GDM1 (cell line): ENCODE measurements at places on chromosomes 2 and 18.

- no peak for DNase-seq
Measured at GRCh38 chr2:216139884-216140283, 30.7 kb downstream of the XRCC5 start.

DNA sequence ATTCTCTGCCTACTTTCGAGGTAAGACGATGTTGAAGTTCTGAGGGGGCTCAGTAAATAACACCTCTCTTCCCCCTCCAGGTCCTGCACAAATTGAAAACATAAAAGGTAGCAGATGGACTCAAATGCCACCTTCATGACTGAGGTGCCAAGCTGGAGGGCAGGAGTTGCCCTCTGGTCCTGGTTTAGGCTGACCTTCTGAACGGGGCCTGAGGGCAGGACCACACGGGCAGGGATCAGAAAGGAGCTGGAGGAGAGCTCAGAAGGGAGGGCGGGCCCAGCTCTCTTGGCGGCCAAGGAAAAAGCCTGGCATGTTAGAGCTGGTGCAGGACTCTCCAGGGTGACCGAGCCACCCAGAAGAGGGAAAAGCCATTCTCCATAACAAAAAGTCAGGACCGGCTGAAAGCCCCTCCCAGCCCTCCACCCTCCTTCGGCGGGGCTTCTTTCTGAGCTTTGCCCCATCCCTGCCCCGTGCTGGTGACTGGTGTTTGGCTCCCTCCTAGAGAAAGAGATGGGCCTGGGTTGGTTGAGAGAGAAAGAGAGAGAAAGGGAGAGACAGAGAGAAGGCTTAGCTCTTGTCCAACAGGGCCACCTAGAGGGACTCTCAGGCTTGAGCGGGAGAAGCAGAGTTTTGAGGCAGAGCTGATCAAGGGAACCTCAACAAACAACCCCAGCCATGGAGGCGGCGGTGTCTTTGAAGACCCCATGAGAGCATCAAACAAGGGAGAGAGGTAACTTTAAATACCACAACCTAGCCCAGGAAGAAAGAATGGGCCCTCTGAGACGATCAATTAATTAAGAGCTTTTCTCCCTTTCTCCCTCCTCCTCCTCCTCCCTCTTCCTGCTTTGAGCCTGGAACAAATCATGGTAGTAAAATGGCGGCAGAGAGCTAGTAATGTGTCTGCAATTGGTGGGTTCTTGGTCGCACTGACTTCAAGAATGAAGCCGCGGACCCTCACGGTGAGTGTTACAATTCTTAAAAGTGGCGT lies 50.8 kb downstream of the WIPF1 start:
- DNase-seq: no peak

- DNase-seq: no peak
Measured at GRCh38 chr18:47604021-47604420, 326.4 kb downstream of the SMAD2 start.

- no peak for DNase-seq
Measured at GRCh38 chr2:86482034-86482433, 40.9 kb downstream of the KDM3A start.

DNA sequence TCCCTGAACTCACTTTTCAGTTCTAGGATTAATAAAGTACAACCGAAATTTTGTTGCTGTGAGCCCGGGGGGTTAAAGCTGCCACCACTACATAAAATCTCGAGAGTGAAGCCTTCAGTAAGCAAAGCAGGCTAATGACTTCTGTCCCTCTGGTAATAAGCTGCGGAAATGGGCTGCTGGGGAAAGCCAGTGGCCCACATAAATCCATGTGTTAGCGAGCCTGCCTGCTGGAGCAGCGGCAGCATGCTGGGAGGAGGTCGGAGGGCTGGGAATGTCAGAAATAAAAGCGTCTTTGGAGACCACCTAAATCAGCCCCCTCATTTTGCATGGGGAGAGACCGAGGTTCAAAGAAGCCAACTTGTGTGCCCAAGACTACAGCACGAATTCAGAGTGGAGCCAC lies 371.7 kb downstream of the TNS1 start:
- no peak for DNase-seq

- DNase-seq: no peak
Measured at GRCh38 chr18:58967751-58968254, 103.1 kb downstream of the ZNF532 start.

DNA sequence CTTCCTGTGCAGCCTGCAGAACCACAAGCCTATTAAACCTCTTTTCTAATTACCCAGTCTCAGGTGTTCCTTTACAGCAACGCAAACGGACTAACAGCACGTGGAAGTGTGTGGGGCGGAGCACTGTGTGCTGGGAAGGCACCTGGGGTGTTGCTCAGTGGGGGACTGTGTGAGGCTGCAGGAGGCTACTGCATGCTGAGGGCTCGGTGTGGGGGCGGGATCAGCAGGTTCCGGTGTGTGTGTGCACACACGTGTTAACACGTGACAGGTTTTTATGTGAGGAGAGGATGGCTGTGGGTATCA lies 58.9 kb downstream of the ANKMY1 start:
- DNase-seq: no peak

DNA sequence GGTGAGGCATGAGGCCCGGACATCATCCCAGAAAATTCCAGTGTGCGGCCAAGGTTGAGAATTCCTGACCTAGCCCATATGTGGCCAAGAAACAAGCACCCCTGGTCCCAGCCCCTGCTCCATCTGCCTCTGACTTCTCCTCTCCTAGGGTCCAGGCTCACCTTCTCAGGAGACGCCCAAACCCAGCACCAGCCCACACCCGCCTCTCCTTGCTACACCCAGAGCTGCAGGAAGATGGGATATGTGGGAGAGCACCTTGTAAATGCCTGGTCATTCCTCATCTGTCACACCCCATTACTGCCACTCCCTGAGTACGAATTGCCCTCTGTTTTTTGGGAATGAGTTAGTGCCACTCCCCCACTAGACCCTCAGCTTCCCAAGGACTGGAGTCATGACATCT lies 7.3 kb upstream of the ATP6V1B1 start:
- DNase-seq: no peak

- DNase-seq: no peak
Measured at GRCh38 chr2:225764346-225764745, 364.8 kb downstream of the NYAP2 start.

- no peak for DNase-seq
Measured at GRCh38 chr18:34031810-34032209, 192.9 kb downstream of the NOL4 start.

DNA sequence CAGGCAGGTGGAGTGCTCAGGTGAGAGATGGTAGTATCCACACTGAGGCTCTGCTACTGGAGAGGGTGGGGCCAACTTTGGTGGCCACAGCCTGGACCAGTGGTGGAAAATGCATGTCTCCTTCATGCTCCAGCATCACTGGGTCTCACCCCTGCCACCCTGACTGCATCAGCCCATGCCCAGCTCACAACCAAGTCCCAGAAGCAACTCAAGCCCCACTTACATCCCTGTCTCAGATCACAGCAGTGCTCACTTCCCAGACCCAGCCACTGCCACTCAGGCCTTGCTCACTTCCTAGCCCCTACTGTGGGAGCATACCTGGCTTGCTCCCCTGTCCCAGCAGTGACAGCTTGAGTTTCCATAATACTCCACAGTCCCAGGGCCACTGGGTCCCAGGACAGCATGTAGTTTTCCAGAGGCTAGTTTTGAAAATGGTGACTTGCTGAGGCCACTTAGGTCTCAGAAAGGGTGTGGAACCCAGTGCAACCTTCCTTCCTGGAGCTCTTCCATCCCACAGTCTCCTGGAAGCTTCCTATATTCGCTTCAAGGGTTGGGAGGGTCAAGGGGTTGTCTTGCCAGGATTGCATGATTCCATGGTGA lies 58.8 kb downstream of the GPC1 start:
- no peak for DNase-seq

- DNase-seq: no peak
Measured at GRCh38 chr2:100941646-100942240, 60.3 kb upstream of the RPL31 start.

DNA sequence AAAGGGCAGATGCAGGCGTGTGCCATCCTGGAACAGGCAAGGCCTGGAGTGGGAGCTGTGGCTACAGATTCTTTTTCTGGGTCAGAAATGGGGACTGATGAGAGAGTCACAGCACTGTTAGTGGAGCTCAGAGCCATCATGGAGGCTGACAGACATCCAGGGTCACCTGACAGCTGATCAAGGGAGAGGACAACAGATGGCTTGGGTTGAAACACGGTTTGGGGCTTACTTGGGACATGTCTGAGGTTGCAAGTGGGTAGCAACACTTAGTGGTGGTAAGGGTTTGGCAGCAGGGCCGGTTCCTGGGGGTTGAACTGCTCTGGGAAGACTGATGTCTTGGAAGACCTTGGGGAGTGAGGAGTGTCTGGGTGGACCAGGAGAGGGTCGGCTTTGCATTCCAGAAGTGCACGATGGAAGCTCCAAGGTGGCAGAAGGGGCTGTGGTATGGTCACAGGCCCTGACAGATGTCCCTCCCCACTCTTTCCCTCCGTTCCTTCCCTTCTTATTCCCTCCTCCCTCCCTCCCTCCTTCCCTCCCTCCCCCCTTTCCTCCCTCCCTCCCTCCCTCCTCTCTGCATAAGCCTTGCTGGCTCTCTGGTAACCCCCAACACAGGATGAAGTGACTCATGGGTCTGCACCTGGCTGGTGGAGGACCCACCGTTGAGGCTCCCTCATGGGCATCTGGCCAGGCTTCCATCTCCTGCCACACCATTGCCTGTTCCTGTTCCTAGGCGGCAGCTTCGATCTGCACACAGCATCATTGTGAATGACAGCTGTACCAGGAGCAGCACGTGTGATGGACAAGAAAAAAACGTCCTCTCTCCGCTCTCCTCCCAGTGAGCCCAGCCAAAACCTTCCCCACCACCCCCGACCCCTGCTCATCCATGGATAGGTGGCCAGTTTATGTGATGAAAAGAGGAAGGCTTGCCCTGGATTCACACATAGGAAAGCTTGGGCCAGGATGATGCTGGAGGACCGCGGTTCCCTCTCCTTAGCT lies 63.8 kb upstream of the RPL31 start:
- DNase-seq: no peak

GRCh38 chr18:56097621-56098020 lies 509.6 kb upstream of the TCF4 start:
- DNase-seq: no peak

GRCh38 chr2:178825183-178825582 lies 18.0 kb upstream of the TTN start:
- no peak for DNase-seq

GRCh38 chr2:10775831-10776230 lies 36.8 kb downstream of the PDIA6 start:
- no peak for DNase-seq

GRCh38 chr18:3110034-3110752 lies 97.2 kb upstream of the LPIN2 start:
- no peak for DNase-seq

GRCh38 chr2:231000211-231000904 lies 4.4 kb downstream of the SPATA3 start:
- DNase-seq: no peak

- DNase-seq: no peak
Measured at GRCh38 chr2:28080911-28081310, 190.4 kb downstream of the BABAM2 start.

- DNase-seq: peak; percentile 34
Measured at GRCh38 chr2:85326406-85327159, 1.2 kb downstream of the TGOLN2 start.

DNA sequence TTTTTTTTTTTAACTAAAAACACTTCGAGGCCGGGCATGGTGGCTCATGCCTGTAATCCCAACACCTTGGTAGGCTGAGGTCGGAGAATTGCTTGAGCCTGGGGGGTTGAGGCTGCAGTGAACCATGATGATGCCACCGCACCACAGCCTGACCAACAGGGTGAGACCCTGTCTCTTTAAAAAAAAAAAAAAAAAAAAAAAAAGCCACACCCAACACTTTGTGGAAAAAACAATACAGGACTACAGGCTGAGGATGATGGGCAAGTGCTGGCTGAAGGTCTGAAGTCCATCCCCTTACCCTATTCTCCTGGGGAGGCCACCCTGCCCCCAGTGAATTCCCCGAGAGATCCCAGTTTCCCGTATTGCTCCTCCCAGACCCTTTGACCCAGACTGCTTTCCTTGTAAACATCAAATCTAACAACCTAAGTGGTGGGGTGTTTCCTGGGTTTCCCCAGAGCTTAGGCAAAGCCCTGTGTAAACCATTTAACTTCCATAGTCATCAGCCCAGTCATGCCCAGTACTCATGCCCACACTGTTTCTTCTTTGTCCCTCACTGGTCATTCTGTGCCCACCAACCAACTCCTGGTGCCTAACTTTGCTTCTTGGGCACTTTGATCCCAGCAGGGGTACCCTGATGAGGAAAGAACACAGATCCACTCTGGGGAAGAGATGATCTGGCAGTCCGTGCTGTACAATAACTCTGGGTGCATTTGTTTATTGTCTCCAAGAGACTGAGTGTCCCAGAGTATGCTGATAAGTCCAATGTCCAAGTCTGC lies 5.8 kb upstream of the TMEM37 start:
- DNase-seq: no peak

GRCh38 chr2:3039188-3040065 lies 338.2 kb downstream of the EIPR1 start:
- DNase-seq: no peak

- no peak for DNase-seq
Measured at GRCh38 chr18:34976534-34976898, 64.7 kb upstream of the MAPRE2 start.

DNA sequence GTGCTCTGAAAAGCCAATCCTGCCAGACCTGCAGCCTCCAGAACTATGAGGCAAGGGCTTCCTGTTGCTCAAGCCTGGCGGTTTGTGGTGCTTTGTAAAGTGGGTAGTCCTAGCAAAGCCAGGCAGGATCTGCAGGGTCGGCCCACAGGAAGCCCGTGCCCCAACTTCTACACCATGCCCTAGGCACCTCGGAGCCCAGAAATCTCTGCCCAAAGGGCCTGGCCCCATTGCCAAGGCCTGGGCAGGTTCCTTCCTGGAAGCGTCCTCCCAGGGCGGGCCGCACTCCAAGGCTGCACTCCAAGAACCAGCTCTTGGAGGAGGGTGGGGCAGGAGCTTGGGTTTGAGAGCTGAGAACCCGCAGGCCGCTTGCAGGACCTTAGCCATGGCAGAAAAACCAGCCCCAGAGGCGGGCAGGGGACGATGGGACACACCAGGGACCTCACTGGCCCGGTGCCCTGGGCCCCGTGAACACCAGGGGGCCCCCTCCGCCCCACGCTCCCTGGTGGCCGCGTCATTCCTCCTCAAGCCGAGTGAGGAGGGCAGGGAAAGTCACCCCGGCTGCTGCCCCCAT lies 37.2 kb upstream of the ID2 start:
- no peak for DNase-seq

GRCh38 chr18:63683152-63683551 lies 19.6 kb upstream of the SERPINB11 start:
- DNase-seq: no peak

GRCh38 chr2:241796209-241796608 lies 12.8 kb upstream of the NEU4 start:
- DNase-seq: no peak

DNA sequence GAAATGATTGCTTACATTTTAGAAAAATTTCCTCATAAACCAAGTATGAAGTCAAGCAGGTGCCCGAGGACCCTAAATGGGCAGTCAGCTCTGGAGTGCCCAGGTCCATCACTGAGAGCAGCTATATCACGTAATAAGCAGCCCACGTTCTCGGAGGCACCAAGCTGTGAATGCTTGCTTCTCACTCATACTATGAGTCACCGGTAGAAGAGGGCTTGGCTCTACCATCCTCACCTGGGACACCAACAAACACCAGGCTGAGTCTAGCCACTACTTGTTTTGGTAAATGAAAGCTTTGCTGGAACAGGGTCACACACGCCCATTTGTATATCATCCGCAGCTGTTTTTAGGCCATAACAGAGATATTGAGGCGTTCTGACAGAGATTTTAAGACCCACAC lies 207.5 kb downstream of the SEPTIN10 start:
- DNase-seq: no peak

- DNase-seq: no peak
Measured at GRCh38 chr2:241677392-241677791, 9.2 kb downstream of the DTYMK start.

- DNase-seq: no peak
Measured at GRCh38 chr2:240387325-240387668, 48.2 kb upstream of the GPC1 start.

GRCh38 chr2:33484042-33484621 lies 7.7 kb downstream of the RASGRP3 start:
- DNase-seq: no peak
